T47D (cell line): ENCODE measurements at places on chromosomes 7 and 10.

- no peak for DNase-seq
These were observed 172.7 kb downstream of the GNAI1 start for GRCh38 chr7:80307227-80307856.

- no peak for DNase-seq
These were observed 168.5 kb upstream of the TCERG1L start for GRCh38 chr10:131480066-131480465.

GRCh38 chr10:11434324-11434723 lies 177.1 kb downstream of the USP6NL start:
- no peak for DNase-seq

- DNase-seq = no peak
These were observed 304.8 kb downstream of the POM121L12 start for GRCh38 chr7:53340220-53340619.

GRCh38 chr10:131971591-131971990 lies 10.1 kb downstream of the BNIP3 start:
- no peak for DNase-seq

GRCh38 chr10:72712136-72712535 lies 20.2 kb downstream of the MCU start:
- no peak for DNase-seq

DNA sequence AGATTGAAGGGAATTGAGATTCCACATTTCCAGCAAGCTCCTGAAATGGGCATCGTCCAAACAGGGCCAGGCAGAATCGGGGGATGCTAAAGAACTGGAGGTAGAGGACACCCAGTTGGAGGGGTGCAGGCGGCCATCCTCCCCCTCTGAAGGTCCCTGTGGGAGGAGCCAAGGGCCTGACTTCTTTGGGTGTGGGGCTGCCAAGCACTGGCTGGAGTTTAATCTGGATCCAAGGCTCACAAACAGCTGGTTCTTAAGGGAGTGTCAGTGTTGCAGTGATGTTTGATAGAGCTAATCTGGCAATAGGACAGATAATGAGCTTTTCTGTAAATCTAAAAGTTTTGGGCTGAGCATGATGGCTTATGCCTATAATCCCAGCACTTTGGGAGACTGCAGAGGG lies 20.8 kb downstream of the TSPAN14 start:
- DNase-seq = no peak

GRCh38 chr10:88070080-88070880 lies 206.9 kb downstream of the PTEN start:
- DNase-seq = no peak

GRCh38 chr7:25638068-25638467 lies 409.8 kb upstream of the NPVF start:
- no peak for DNase-seq

DNA sequence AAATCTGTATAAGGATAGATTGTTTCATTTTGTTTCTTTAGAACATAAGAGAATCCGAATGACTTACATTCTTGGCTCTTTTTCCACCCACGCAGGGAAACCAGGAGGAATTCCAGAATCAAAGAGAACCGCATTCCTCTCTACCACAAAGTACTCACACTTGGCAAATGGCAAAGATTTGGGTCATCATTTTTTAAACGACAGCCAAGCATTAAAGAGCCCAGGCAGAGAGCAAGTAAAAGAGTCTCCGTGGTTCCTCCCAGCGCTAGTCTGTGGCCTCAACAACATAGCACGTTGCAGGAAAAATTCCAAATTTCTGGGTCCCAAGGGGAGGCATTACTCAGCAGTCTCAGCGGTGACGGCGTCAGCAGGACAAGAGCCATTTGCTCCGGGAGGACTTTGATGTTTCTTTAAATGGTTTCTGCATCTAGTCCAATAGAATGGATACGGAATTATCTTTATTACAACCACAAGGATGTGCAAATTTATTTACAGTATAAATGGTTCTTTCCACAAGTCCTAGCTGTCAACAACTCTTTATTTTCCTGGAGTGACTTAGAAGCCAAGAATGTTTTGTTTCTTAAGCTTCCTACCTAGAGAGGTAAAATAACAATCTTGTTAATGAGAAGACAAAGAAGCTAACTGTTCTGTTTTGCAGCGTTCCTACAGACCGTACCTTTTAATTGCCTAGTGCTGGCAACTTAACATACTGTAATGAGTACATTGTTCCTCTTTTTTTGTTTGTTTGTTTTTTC lies 232.5 kb downstream of the SKIDA1 start:
- peak; percentile 86 for DNase-seq

GRCh38 chr10:79220307-79220706 lies 127.0 kb upstream of the PPIF start:
- no peak for DNase-seq

GRCh38 chr7:45031829-45032228 lies 31.8 kb downstream of the CCM2 start:
- no peak for DNase-seq

GRCh38 chr7:32427769-32428291 lies 62.4 kb downstream of the LSM5 start:
- peak; percentile 94 for DNase-seq

GRCh38 chr7:44267719-44268421 lies 57.5 kb downstream of the CAMK2B start:
- no peak for DNase-seq

DNA sequence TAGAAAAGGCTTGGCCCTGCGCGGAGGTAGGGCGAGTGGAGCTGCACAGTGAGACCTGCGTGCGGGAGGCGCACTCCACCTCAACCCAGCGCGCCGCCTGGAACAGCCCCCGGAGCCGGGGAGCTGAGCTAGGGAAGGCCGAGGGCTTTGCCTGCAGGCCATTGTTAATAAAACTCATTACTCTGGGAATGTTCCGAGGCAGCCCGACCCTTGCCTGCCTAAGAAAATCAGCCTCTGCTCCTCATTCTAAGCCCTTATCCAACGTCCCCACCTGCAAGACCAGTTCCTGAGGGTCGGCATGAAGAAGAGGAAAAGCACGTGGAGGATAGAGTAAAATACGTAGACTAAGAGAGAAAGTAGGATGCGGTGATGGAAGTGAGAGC lies 55.3 kb downstream of the C7orf25 start:
- DNase-seq = no peak
